Activated CD8-positive, alpha-beta memory T cell treated with anti-CD3 and anti-CD28 coated beads, Interleukin-2, amount 10 ng/mL, durations not matched to agents 7 days and 5 days (primary cell): ENCODE measurements at places on chromosomes 5 and 9.

- no peak for DNase-seq
Measured at GRCh38 chr5:16492398-16493140, 27.0 kb upstream of the ZNF622 start.

DNA sequence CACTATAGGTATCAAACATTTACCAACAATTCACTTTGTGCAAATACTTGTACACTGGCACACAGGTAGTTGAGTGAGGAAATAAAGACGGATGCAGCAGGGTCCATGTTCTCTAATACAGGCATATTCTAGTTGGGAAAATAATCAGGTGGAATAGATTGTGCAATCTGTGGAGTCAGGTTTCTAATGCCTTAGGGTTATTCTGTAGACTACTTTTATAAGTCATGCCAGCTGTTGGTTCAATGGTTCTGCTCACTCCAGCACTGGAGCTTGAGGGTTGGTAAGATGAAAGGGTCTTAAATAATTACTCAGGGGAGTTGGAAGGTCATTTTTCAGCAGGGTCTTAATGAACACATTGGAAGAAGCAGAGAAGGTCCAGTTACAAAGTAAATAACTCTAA, 690.3 kb upstream of the DMAC1 start:
- DNase-seq, result no peak

GRCh38 chr5:20604992-20605391, 617.0 kb upstream of the CDH18 start:
- DNase-seq, result no peak

- DNase-seq, result no peak
Measured at GRCh38 chr5:15233566-15233965, 266.4 kb upstream of the FBXL7 start.

- no peak for DNase-seq
Measured at GRCh38 chr5:5816960-5817359, 394.5 kb downstream of the ICE1 start.

- no peak for DNase-seq
Measured at GRCh38 chr5:19928562-19929421, 59.2 kb downstream of the CDH18 start.

- peak; percentile 41 for DNase-seq
Measured at GRCh38 chr5:6576861-6577501, 55.9 kb downstream of the NSUN2 start.

DNA sequence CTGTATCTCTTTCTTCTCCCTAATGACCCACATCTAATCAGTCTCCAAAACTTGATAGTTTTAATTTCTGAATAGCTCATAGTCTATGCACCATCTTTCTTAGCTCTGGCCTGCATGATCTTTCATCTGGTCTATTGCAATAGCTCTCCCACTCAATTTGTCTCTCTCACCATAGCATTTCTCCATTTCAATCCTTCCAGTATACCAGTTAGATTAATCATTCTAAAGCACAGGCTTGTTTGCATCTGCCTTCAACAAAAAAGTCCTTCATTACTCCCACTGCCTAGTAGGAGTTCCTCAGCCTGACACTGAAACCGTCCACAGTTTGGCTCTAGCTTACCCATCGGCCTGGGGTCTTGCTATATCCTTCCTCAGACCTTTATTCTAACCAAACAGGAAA, 344.9 kb downstream of the ENC1 start:
- DNase-seq, result no peak

- DNase-seq, result no peak
Measured at GRCh38 chr5:68071736-68072135, 143.8 kb upstream of the PIK3R1 start.

DNA sequence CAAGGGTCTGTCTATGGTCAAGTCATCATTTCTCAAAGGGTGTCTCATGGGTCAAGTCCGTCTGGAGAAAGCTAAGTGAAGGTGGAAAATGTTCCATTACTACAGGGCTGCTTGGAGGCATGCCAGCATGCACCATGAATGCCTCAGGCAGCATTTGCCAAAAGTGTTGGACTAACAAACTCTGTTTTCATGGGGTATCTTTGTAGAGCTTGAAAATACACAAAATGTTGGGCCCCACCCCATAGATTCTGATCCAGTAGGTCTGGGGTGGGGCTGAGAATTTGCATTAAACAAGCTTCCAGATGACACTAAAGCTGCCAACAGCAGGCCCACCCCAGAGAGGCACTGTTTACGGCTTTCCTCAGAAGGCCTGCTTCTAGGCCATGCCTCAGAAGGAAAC, 75.0 kb upstream of the FRRS1L start:
- DNase-seq, result no peak

GRCh38 chr5:93883459-93883858, 142.1 kb upstream of the POU5F2 start:
- DNase-seq, result no peak

GRCh38 chr5:155274484-155274883, 260.9 kb downstream of the KIF4B start:
- no peak for DNase-seq

- DNase-seq, result no peak
Measured at GRCh38 chr9:121801579-121801978, 150.1 kb downstream of the DAB2IP start.

DNA sequence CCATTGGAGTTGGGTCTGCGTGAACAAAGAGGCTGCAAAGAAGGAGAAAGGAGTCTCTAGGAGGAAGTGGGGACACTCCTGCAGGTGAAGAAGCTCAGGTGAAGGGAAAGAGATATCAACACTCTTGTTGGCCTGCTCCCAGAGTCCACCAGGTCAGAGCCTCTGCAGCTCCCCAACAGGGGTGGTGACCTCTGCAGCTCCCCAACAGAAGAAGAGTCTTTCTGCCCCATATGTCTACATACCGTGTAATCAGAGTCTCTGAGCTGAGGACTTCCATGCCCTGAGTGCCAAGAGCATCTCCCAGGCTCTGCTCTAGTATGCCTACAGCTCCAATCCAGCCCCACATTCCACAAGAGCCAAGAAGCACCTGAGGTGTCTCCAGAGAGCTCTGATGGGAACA, 67.4 kb upstream of the TRPC7 start:
- DNase-seq, result no peak

GRCh38 chr9:105158898-105159297, 85.6 kb upstream of the SLC44A1 start:
- no peak for DNase-seq

- DNase-seq, result no peak
Measured at GRCh38 chr5:52922384-52922783, 66.8 kb upstream of the ITGA2 start.

GRCh38 chr5:77308154-77308960, 97.9 kb downstream of the PDE8B start:
- no peak for DNase-seq

DNA sequence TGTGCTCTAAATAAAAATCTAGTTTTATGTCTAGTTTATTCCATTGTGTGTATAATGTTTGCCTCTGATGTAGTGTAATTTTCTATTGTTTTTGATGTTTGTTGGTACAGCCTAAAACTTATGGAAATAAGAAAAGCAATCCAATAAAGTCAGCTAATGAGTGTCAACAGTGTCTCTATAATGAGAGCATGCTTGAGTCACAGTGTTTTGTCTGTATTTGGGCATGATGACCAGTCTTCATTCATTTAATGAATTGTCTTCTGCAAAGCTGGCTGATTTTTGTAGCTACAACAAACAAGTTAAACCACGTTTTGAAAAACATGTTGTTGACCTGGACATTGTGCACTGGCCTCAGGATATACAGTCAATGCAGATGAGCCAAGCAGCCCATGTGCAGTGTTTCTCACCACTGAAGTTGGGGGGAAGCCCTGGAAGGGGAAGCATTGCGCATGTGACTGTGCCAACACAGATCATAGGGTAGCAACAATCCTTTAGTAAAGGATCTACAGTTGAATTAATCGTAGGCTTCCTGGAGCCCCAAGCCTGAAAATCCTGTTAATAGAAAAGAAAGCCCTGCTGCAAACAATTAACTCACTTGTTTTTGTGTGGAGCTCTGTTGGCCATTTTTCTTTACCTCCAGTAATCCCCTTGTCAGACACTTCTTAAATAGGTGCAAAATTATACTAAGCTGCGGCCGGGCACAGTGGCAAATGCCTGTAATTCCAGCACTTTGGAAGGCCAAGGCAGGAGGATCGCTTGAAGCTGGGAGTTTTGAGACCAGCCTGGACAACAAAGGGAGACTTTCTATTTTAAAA, 88.0 kb downstream of the INIP start:
- DNase-seq, result no peak

GRCh38 chr5:12315461-12315860, 411.2 kb upstream of the CTNND2 start:
- DNase-seq, result no peak

- DNase-seq, result peak; percentile 84
Measured at GRCh38 chr5:73160239-73160671, 12.7 kb upstream of the TMEM174 start.

GRCh38 chr5:154211641-154212390, 21.3 kb downstream of the GALNT10 start:
- DNase-seq, result no peak

DNA sequence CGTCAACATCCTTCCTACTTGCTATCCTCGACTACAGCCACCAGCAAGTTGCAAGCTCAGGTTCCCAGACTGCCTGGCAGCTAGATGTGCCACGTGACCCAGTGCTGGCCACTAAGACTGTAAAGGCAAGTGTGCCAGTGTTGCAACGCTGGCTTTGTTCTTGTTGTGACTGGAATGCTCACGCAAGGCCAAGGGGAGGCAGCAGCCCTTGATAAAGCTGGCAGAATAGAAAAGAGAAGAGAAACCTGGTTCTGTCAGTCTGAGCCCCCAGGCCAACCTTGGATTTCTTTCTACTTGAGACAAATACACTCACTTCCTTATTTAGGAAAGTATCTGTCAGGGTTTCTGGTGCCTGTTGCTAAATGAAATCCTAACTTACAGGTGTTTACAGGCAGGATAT, 113.0 kb downstream of the KLHL3 start:
- DNase-seq, result peak; percentile 31

DNA sequence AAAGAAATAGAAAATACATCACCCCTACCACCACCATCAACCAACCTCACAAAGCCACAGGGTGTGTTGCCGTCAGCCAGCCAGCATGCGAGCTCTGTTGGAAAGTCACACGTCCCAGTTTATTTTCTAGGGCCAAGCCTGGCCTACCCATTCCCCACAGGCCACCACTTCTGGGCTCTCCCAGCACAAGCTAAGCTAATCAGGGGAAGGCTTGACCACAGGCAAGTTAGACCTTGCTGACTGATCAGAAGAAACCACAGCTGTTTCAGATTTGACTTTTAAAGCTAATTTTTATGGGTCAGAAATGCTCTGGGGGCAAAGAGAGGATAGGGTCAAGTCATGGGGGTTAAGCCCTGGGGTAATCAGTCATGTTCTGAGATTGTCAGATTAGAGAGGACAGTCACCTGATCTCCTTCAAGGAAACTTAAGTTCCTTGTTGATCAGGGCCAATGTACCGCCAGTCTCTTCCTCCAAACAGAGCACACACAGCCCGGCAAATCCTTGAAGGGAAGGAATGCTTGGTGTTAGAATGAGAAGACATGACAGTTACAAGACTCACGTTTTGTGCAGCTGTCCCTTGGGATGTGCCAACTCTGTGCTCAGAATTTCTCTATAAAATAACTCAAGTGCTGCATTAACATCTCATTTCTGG, 7.6 kb downstream of the SHB start:
- no peak for DNase-seq

- peak; percentile 55 for DNase-seq
Measured at GRCh38 chr9:5587024-5587423, 41.9 kb upstream of the RIC1 start.

GRCh38 chr9:30796764-30797163, 1587.7 kb upstream of the ACO1 start:
- DNase-seq, result no peak

DNA sequence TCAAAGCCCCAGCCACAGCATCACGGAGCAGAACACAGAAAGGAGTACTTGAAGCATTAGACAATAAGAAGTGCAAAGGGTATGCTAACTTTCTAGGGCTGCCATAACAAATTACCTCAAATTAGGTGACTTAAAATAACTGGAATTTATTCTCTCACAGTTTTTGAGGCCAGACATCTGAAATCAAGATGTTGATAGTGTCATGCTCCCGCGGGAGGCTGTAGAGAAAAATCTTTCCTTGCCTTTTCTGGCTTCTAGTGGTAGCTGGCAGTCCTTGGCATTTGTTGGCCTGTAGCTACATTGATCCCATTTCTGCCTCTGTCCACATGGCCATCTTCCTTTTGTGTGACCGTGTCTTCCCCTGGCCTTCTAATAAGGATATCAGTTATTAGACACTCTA, 51.9 kb upstream of the SPDL1 start:
- no peak for DNase-seq

DNA sequence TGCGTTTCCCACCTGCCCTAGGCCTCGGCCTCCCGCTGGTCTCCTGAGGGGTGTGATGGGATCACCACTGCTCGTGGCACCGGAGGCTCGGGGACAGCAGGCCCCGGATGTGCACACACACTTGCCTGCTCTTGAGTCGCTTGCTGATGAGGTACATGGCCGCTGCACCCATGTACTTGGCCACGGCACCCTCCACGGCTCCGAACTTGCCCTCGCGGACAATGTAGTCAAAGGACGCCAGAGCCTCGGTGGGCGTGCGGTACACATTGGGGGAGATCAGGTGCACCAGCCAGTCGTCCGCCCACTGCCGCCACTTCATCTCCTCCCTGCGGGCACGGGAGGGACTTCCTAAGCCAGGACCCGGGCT, 4.7 kb downstream of the PTGES2 start:
- DNase-seq, result no peak

DNA sequence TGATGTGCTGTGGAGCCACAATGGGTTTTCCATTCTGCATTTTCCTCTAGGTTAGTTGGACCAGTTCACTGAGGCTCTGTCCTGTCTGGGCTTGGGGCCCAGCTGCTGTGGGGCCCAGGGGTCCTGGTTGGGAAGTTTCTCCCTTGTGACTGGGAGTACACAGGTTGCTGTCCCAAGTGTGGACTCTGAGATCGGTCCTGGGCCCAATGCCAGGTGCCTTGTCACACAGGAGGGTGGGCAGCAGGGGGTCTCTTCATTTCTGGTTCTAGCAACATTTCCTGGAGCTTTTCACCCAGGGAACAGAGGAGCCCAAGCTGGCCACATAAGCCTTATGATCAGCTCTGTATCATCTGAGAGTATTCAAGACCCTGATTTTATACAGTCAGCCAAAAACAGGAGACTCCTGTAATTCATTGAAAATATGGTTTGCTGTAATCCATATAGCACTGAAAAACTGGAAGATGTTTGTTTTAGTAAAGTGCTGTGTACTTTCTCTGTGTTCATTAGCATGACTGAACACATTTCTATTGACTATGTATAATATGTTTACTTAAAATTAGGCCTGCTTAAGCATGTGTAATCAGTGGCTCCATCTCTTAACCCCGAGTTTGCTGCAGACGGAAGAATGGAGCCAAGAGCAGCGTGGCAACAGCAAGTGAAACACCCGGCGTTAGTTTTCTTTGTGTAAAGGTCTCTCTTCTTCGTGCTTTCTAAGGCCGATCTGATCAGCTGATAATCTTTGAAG, 62.5 kb downstream of the MVB12B start:
- DNase-seq, result no peak

- DNase-seq, result no peak
Measured at GRCh38 chr9:107387409-107387808, 102.2 kb downstream of the KLF4 start.

- DNase-seq, result no peak
Measured at GRCh38 chr5:143870362-143870761, 58.4 kb downstream of the HMHB1 start.

GRCh38 chr9:75390951-75391350, 302.6 kb downstream of the OSTF1 start:
- DNase-seq, result no peak

- DNase-seq, result no peak
Measured at GRCh38 chr5:72510610-72511181, 3.5 kb upstream of the ZNF366 start.
